ENCODE measurements at places on chromosomes 16 and 17.

GRCh38 chr16:89122322-89122851 lies 28.7 kb downstream of the ACSF3 start:
- DNase-seq = peak; percentile 75

DNA sequence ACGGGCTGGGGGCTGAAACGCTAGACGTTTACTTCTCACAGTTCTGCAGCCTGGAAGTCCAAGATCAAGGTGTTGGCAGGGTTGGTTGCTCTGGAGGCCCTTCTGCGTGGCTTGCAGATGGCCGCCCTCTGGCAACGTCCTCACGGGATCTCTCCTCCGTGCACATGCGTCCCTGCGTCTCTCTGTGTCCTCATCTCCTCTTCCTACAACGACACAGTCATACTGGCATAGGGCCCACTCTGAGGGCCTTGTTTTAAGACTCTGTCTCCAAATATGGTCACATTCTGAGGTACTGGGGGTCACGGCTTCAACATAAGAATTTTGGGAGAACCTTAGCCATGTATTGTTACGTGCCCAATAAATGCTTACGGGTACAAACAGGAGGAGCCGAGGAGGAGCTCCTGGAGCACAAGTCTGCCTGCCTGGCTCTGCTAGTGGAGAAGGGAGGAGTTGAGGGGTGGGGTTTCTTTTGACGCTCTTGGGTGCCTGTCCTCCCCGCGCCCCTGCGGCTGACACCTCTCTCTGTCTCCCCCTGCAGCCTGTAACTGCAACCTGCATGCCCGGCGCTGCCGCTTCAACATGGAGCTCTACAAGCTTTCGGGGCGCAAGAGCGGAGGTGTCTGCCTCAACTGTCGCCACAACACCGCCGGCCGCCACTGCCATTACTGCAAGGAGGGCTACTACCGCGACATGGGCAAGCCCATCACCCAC lies 141.1 kb downstream of the NTN1 start:
- DNase-seq = no peak

DNA sequence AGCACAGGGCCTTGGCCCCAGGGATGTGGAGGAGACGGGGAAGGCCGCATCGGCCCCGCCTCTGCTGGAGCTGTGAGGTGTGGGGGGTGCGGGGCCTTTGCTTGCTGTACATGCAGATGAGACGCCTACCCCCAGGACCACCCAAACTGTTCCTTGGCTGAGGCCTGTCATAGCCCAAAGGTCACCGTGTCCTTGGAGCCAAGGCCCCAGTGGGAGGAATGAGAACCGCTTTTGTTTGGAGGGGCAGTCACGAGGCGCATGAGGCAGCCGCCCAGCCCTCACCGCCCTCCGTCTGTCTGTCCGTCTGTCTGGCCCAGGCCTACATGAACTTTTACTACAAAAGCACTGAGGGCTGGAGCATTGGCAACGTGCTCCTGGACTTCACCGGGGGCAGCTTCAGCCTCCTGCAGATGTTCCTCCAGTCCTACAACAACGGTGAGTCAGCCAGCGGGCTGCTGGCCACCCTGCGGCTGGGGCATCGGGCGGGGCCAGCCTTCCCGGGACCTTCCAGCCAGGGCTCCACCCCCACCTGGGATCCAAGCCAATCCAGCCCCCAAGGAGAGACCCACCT lies 8.8 kb downstream of the TAX1BP3 start:
- no peak for DNase-seq

GRCh38 chr16:4058386-4058785 lies 57.9 kb downstream of the ADCY9 start:
- no peak for DNase-seq

DNA sequence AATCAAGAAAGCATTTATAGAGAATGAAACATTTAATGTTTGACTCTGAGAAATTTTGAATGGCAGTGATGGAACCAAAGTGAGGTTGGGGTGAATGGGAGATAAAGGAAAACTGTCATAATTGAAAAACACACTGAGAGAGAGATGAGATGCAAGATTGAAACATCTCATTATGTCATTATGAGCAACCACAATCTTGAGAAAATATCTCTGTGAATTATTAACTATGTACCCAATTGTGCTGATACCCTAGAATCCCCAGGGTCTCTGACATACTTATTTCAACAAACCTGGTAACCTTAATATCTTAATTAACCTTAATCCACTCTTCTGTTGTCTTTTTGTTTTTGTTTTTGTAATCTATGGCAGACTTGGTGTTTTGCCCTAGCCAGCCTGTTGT lies 143.5 kb upstream of the HLF start:
- no peak for DNase-seq

DNA sequence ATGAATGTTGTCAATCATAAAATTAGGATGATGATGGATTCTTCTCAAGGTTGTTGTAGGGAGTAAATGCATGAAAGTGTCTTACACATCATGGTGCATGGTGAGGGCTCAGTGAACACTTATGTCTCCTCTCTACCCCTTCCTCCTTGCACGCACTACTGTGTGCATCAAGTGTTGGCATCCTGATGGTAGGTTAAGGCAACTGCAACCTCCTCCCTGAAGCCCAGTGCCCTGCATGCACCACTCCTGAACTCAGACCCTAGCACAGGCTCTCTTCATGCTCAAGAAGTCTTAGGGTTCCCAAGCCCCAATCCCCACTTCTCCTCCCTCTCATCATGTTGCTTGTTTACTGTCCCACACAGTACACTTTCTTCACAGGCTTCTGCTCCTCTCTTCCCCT lies 105.8 kb upstream of the DNAH9 start:
- no peak for DNase-seq

DNA sequence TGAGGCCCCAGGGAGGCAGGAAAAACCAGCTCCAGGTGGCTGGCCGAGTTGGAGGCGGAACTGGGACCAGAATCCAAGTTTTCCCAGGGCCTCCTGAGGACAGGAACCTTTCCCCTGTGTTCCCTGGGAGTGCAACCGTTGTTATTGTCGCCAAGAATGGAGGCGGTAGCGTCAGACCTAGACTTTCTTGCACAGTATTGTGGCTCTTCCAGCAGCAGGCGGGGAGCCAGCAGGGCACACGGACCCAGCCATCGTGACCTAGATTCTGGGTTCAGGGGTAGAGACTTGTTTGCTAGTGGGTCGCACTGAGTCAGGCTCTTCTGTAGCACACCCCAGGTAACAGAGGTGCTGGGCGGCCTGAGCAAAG lies 667 bp upstream of the KIF19 start:
- DNase-seq = no peak

Measured in CD4-positive, alpha-beta T cell treated with Interferon gamma for 1 hour (primary cell).